ENCODE measurements at places on chromosomes 2 and 18.
A peak's percentile ranks its signal among the peaks of the same experiment; 100 is the strongest.

DNA sequence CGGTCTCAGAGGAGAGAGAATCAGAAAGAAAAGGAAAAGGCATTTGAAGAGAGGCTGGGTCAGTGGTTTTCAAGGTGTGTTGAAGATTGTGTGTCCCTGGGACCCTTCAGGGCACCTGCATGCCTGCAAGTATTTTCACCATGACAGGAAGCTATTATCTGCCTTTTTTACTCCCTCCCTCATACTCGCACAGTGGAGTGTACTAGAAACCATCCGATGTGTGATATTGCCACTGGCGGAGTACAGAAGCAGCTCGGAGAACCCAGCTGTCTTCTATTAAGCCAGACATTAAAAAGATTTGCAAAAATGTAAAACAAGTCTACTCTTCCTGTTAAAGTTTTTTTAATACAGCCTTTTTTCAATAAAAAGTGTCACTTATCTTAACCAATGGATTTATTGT, 33.7 kb upstream of the RFX8 start:
- no peak for DNase-seq

DNA sequence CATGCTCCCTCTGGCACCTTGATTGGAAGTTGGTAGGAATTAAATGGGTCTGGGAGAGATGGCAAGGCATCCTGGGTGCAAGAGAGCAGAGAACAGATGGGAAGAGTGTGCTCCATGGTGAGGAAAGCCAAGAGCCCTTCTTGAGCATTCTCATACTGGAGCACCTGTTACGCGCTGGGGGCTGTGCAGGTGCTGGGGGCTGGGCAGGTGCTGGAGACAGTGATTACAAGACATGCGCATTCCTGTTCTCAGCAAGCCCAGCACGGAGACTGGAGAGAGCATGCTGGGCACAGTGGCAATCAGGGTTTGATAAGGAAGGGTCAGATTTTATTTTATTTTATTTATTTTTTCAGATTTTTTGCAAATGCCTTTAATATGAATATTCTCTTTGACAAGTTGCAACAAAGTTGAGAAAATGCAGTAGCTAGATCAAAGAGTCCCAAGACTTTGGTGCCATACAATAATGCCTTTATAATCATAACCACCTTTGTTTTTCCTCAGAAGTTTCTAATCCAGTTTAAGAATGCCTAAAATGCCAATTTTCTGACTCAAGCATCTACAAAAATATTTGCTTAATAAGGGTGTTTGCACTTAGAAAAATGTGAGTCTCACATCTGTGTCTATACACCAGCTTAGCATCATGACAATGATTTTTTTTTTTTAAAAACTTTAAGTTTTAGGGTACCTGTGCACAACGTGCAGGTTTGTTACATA, 193.3 kb downstream of the RNF152 start:
- DNase-seq = no peak

DNA sequence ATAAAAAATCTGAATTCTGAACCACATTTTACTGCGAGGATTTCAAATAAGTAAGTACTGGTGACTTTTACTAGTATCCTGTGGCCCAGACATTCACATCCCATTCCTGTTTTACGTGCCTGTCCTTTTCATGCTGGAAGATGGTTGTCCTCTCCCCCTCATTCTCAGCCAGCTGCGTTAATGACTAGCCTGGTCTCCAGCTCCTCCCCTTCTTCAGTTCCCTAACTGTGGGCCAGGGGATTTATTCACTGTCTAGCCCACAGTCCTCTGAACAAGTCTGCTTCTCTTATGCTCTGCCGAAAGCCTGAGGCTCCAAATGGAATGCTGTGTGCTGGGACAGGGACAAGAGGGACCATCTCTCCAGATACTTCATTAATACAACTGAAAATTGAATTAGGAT, 373.9 kb downstream of the PTPRM start:
- DNase-seq = no peak

GRCh38 chr2:45649462-45649857, 2.0 kb upstream of the PRKCE start:
- no peak for DNase-seq

GRCh38 chr18:78580835-78581339, 398.7 kb upstream of the SALL3 start:
- no peak for DNase-seq

GRCh38 chr2:164837807-164838206, 3.8 kb downstream of the COBLL1 start:
- no peak for DNase-seq

GRCh38 chr2:232567721-232568120, 17.2 kb downstream of the EIF4E2 start:
- no peak for DNase-seq

DNA sequence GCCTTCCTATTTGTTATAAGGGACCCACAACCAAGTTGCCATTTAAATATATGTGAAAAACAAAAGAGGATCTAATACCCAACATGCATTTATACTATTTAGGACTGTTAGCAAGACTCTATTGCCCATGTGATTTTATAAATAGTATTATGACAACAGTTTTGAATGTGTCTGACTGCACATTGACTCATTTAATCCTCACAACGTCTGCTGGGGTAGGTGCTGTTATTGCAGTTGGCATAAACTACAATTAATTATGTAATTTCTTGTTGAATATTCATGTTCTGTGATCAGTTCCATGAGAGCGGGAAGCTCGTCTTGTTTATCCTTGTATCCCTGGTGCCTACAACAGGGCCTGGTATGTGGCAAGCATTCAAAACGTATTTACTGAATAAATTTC, 53.7 kb downstream of the SH2D6 start:
- DNase-seq = no peak

GRCh38 chr2:134372611-134373131, 118.8 kb downstream of the MGAT5 start:
- DNase-seq = peak; percentile 54

- DNase-seq = no peak
These were observed 27.9 kb downstream of the MGAT4A start for GRCh38 chr2:98702858-98703620.

GRCh38 chr2:137963535-137964065, 673 bp upstream of the HNMT start:
- no peak for DNase-seq

DNA sequence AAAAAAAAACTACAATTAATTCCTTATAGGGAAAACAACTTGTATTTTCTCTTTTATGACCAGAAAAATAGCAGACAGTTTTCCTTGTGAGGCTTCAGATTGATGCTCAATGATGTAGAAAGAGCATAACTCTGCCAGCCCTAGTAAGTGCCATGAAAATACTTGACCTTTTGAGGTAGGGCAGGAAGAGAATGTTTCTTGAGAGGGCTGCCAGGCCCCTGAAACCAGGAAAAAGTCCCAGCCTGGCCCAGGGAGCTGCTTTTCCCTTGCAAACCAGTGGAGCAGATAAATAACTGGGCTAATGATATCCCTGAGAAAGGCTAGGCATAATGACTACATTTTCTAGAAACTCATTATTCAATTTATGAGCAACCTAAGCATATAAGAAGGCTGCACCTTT, 126.8 kb downstream of the SLC8A1 start:
- no peak for DNase-seq

DNA sequence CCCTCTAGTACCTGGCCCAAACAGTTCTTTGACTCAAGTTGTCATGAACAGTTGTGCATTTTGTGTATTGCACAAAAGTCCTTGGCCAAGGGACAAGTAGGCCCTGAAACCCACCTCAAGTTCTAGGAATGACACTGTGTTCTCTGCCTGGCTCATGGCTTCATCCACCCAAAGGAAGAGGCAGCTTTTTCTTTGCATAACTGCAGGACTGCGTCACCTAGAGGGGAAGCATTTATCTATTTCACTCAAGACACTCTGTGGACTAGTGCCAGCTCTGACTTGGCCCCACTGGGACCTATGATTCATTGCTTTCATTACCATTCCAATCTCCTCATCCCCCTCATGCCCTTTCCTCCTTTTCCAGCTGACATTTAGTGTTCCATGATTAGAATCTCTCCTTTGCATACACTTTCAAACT, 119.3 kb upstream of the SIX2 start:
- peak; percentile 46 for DNase-seq

GRCh38 chr2:204913854-204914464, 368.7 kb downstream of the PARD3B start:
- no peak for DNase-seq

DNA sequence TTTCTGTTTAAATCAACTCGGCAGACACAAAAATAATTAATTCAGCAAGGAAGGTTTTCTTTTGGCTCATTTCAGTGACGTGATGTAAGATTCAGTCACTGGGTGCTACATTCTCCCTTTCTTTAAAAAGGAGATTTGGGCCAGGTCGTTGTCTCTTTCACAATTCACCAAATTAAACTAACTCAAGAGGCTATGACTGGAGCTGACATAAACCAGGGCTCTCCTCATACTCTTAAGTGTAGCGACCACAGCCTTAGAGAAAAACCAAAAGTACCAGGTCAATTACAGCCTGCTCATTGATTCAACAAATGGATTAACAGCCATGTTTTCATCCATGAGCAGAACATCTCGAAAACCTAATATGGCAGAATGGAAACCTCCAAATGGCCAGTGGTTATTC, 85.7 kb downstream of the PAX3 start:
- DNase-seq = no peak

- no peak for DNase-seq
These were observed 490 bp downstream of the NDUFS1 start for GRCh38 chr2:206158563-206159345.

- no peak for DNase-seq
These were observed 39.8 kb downstream of the TSHZ1 start for GRCh38 chr18:75250471-75250821.

- no peak for DNase-seq
These were observed 302.4 kb downstream of the CLIP4 start for GRCh38 chr2:29417630-29418029.

DNA sequence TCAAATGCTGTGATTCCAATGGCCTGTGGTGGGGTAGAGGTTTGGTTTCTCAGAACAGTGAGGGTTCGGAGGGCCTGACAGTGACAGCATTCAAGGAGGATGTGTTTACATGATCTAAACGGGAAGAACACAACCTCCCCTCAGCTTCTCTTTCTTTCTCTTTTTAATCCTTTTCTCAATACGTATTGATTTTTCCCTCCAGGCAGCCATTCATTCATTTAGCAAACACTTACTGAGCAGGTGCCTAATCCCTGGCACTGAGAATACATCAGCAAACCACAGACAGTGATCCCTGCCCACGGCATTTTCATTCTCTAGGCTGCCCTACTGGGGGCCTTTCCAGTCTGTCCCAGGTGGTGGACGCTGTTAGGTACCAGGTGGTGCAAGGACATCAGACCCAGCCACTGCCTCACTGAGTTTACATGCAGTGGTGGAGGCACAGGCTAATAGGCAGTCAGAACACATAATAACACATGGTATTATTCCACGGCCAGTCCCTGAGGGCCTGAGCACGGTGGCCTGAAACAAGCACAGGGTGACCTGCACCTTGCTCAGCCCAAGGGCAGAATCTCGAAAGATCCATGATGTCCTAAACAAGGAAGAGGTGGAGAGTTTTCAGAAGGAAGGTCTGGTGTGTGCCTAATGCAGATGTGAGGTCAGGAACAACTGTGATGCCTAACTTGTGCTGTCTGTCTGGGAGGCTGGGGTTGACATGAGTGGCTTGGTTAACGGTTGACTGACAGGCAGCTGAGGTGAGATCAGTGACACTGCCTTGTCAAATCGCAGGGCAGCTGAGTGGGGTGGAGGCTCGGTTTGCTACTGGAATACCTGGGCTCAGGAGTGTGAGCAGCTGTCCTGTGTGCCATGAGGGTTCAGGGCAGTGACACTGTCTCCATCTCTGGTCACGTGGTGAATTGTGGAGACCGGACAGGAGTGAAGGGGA, 785.5 kb upstream of the HS6ST1 start:
- no peak for DNase-seq

- DNase-seq = no peak
These were observed 33.4 kb upstream of the SEMA4C start for GRCh38 chr2:96903318-96903717.

DNA sequence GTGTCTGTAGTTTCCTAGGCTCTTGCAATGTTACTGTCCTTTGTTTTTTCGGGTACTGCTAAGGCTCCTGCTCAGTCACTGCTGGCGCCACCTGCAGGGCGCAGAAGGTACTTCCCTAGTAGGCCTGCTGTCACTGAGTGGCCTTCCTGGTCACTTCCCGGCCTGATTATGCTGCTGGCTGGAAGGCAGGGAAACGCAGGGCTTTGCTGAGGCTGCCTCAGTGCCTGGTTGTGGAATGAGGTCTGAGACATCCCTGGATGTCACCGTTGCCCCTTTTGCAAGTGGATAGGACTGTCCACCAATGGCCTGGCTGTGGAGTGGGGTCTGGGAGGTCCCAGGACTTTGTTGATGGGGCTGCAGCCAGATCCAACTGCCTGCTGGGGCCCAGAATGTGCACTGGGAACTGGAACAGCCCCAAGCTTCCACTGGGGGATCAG, 13.1 kb downstream of the DAW1 start:
- DNase-seq = peak; percentile 58

GRCh38 chr2:150538651-150539201, 51.3 kb upstream of the RND3 start:
- no peak for DNase-seq

DNA sequence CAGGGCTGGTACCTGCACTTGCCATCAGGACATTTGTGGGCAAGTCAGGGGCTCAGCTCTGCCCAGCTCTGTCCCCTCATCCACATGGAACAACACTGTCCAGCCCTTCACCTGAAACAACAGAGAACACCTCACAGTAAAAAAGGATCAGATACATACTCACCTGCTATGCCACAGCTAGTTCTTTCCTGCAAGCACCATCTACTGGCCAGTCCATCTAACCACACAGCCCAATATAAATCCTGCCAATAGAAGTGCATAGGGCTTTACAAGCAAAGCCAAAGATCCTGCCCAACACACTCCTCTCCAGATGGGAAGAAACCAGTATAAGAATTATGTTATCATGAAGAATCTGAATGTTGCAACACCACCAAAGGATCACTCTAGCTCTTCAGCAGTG, 52.2 kb upstream of the GALNT13 start:
- DNase-seq = no peak

- DNase-seq = no peak
These were observed 164.3 kb downstream of the LTBP1 start for GRCh38 chr2:33111002-33111446.

DNA sequence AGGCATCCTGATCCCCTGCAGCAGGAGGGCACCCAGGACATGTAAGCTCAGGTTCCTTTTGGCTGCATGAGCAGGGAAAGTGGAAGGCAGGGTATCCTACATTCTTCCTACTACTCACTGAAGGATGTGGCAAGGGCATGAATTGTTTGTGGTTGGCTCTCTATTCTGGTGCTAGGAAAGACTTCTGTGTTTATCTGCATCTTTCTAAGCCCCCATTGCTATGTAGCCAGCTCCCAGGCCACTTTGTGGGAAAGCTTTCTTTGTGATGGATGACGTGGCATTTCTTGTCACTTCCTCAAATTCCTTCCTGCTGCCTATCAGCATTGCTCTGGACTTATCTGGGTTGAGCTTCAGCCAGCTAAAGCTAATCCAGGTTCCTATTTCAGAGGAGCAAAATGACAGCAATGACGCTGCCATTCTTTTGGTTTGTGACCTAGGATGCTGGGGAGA, 46.2 kb downstream of the MEIS1 start:
- no peak for DNase-seq

- no peak for DNase-seq
These were observed 78.9 kb upstream of the ZSWIM2 start for GRCh38 chr2:186927867-186928191.
